ENCODE measurements at places on chromosomes 4 and X.

DNA sequence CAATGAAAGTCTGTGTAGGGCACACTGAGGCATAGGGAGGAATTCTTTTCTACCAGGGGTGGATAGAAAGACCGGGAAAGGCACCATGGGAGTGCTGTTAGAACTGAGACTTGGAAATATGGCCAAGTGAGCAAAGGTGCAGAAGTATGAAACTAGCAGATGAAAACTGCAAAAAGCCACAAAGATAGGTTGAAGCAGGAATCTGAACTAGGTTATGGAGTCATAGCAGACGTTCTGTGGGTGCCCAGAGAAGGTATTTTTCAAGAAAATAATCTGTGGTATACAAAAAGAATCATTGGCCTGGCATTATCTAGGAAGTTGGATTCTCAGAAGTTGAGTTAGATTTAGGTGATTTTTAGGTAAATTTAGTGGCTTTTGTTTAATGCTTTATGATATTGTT lies 48.5 kb downstream of the SMAD1 start:
- DNase-seq = no peak

GRCh38 chr4:87807402-87807801 lies 8.0 kb downstream of the IBSP start:
- DNase-seq = no peak

DNA sequence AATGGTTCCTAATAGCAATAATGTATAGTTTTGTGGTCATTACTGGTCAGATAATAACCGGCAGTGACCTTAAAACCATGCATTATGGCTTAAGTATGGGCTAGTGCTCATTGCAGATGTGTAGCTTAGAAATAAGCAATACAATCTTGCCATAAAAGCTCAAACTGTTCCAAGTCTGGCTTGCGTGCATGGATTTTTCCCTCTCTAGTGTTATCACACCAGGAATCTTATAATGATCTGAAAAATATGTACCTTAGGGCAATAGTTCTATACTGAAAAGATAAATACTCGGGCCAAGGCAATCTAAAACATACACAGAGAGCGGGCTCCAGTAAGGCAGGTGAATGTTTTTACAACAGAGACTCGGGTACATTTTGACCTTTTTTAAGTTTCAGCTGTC lies 157.8 kb downstream of the DHX15 start:
- DNase-seq = no peak

DNA sequence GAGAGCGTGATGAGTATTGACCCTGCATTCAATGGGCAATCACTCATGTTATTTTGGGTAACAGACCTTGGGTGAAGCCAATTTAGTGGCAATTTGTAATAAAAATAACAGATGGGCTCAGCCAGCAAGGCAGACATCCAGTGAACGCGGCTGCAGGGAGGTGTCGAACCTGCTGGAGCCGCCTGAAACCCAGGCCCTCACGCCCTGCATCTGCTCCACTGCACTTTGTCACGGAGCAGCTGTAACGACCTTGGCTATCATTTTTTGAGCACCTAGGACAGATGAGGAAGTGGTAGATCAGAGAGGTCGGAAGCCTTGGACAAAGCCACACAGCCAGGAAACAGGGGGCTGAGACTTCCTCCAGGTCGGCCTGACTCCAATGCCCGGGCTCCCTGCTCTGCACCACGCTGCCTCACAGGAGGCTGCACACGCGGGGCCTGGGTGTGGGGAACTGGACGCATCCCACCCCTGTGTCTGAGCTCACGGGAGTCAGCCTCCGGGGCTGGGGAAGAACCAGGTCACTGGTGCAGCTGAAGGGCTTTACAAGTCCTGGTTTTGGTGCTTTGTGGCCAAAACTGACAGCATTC lies 19.4 kb downstream of the HMX1 start:
- no peak for DNase-seq

GRCh38 chr4:3747581-3747904 lies 18.6 kb upstream of the ADRA2C start:
- no peak for DNase-seq

DNA sequence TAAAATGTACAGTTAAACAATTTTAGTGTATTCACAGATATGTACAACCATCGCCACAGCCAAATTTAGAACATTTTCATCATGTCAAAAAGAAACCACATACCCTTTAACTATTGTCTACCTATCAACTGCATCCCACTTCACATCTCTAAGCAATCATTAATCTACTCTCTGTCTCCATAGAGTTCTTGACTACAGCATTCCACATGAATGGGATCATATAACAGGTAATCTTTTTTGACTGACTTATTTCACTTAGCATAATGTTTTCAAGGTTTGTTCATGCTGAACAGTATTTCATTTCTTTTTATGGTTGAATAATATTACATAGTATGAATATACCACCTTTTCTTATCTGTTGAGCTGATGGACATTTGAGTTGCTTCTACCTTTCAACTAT lies 281.4 kb upstream of the EDA2R start:
- DNase-seq = no peak

- no peak for DNase-seq
Observed at GRCh38 chr4:88090898-88091297, 67.5 kb downstream of the ABCG2 start.

- DNase-seq = no peak
Observed at GRCh38 chrX:154598656-154599055, 13.7 kb downstream of the CTAG1A start.

- DNase-seq = no peak
Observed at GRCh38 chrX:41473936-41474725, 27.0 kb downstream of the NYX start.

- DNase-seq = peak; percentile 22
Observed at GRCh38 chr4:170497112-170497511, 407.4 kb upstream of the AADAT start.

DNA sequence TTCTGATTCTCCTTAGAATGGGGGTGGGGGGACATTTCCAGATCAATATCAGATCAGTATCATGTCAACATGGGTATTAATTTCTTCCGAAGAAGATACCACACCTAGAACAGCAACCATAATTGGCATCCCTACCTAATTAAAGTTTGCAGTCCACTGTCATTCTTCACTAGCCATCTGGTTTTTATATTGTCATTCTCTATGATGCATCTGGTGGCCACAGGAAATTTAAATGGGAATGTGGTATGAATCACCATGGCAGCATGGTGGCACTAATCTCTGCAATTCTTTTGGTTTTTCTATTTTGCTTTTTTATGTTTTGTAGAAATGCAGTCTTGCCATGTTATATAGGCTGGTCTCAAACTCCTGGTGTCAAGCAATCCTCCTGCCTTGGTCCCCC lies 16.6 kb upstream of the UBE2D3 start:
- no peak for DNase-seq

GRCh38 chr4:147860960-147861359 lies 129.1 kb downstream of the ARHGAP10 start:
- no peak for DNase-seq

DNA sequence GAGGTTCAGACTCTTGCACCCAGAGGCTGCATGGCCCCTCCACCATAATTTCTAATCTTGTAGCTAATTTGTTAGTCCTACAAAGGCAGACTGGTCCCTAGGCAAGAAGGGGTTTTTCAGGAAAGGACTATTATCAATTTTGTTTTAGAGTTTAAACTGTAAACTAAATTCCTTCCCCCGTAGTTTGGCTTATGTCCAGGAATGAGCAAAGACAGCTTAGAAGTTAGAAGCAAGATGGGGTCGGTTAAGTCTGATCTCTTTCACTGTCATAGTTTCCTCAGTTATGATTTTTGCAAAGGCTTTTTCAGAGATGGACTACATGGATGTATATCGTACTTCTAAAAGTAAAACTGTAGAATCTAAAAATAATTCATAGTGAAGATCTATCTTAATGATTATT lies 258.1 kb upstream of the IL1RAPL1 start:
- no peak for DNase-seq

DNA sequence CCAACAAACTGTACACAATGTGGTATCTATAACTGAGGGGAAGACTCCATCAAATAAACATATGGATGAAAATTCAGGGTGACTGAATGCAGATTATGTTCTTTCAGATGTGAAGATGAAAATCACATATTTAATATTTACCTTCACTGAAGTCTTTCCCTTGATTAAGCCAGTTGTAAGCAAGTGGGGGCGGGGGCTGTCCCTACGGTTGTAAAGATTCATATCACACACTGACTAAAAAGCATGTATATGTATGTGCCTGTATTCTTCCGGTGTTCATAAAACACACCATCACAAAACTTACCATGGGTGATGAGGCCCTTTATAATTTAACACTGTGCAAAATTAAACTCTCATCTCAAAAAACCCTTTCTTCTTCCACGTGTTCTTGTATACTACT lies 1.3 kb downstream of the TAB3 start:
- DNase-seq = no peak

- no peak for DNase-seq
Observed at GRCh38 chr4:184111233-184111832, 106.3 kb downstream of the ENPP6 start.

DNA sequence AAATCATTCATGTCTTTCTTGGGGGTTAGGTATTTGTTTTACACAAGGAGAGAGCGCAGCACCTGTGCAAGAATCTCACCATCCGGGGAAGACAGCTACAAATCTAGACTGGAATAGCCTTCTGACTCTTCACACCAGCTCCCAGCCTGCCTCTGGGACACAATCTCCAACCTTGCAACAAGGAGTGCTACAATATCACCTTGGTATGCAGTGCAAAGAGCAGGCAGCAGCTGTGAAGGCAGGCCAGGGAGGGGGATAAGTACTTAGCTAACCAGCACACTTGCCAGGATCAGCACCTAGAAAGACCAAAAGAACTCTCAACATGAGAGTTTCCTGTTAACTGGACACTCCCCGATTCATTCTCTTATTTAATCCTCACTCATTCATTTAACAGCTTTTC lies 235.3 kb downstream of the AR start:
- no peak for DNase-seq

- DNase-seq = no peak
Observed at GRCh38 chr4:2592572-2592971, 56.1 kb downstream of the FAM193A start.

- peak; percentile 44 for DNase-seq
Observed at GRCh38 chrX:47030339-47030738, 47.9 kb upstream of the RGN start.

GRCh38 chr4:153345012-153345981 lies 809 bp downstream of the MND1 start:
- DNase-seq = peak; percentile 20

- no peak for DNase-seq
Observed at GRCh38 chr4:55116450-55116849, 8.9 kb downstream of the KDR start.

GRCh38 chr4:108166038-108166437 lies 2.7 kb downstream of the LEF1 start:
- DNase-seq = no peak
